ENCODE measurements at places on chromosomes 13 and 19. TPM values are rescaled to one million over a fixed set of nuclear protein-coding genes. Genes with fewer than 3 reads are reported as not detected.

GRCh38 chr19:32189956-32190706 is 155.3 kb upstream of the ZNF507 start:
- DNase-seq = no peak

ODAD3 gene
- polyA plus RNA-seq = 2.1 TPM

DNA sequence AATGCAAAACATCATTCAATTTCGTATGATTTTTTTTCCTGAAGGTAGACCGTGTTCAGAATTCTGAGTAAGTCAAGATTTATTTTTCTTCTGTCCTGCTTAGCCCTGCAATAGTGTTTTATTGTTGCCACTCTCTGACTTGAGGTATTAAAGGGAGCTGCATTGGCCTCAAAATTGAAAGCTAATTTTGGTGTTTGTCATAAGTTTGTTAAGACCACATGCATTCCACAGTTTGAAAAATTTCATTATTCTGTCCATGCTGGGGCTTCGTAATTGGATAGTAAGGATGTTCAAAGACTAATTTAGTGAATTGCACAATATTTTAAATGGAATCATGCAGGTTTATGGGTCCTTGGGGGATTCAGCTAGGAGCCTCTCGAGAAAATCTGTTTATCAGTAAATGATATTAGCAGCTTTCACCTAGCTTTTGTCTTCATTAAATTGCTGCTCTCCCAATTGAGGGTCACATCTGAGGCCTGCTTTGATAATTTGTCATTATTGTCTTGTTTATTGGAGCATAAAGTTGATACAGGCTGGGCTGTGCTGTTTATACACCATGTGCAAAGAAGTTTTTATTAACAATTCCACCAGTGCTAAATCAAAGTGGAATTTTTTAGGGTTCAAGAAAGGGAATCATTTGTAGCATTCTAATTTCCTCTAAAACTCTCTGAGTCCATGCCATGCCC is 339.8 kb upstream of the OBI1 start:
- DNase-seq = no peak

ZNF765 gene
- polyA plus RNA-seq = 10.2 TPM

DNA sequence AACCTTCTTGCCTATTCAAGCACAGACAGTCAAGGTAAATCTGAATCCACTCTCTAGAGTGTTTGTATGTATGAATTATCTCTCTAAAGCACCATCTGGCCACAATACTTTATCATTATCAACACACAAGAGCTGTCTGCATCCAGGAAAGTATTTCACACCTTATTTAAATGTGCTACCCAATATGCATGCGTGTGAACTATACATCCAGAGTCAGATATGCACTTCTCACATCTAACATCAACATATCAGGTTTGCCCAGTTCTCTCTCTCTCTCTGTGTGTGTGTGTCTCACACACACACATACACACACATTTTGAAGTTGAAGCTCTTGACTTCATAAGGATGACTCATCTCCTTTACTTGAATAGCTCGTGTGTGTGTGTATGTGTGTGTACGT is 697.5 kb upstream of the PCDH20 start:
- no peak for DNase-seq

GRCh38 chr19:4972509-4973230 is 3.8 kb downstream of the KDM4B start:
- no peak for DNase-seq

NLRP4 gene
- polyA plus RNA-seq = not detected

- no peak for DNase-seq
Measured at GRCh38 chr19:10102787-10103236, 334 bp upstream of the ANGPTL6 start.

CEACAM20 gene
- polyA plus RNA-seq = not detected

KBTBD6 gene
- 20.0 TPM for polyA plus RNA-seq

DNA sequence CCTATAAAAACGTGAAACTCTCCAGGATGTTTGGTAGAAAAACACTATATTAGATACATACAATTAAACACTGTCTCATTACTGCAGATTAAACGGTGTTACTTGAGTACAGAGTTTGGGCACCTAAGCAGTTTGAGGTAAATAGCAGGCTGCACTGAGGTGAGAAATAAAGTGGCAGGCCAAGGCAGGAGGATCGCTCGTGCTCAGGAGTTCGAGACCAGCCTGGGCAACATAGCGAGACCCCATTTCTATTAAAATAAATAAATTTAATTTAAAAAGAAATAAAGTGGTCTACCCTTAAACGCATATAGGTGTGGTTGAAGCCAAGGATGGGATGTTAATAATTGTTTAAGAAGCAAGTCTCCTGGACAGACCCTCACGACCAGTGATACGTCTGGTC is 1.2 kb downstream of the PSPC1 start:
- DNase-seq = no peak

GRCh38 chr13:113621046-113621445 is 36.5 kb downstream of the TFDP1 start:
- no peak for DNase-seq

FXYD7 gene
- polyA plus RNA-seq = 0.64 TPM

DNA sequence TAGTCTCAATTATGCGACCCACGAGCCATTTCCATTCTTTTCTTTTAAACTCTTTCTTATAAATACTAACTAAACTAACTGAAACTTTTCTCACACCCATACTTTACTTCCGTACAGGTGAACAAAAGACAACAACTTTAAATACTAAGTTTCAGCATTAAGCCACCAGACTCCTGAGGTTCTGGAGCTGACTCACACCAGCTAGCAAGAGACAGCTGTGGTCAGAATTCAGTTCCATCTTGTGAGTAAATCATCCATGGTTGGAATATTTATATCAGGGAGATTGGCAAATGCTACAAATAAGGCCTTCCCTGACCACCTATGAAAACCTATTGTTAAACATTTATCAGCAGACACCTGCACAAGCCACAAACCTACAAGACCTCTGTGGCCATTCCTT is 897.0 kb downstream of the EFNB2 start:
- DNase-seq = no peak

GRCh38 chr13:61486496-61486895 is 70.8 kb upstream of the PCDH20 start:
- no peak for DNase-seq

ZNF766 gene
- polyA plus RNA-seq = 21.6 TPM

DNA sequence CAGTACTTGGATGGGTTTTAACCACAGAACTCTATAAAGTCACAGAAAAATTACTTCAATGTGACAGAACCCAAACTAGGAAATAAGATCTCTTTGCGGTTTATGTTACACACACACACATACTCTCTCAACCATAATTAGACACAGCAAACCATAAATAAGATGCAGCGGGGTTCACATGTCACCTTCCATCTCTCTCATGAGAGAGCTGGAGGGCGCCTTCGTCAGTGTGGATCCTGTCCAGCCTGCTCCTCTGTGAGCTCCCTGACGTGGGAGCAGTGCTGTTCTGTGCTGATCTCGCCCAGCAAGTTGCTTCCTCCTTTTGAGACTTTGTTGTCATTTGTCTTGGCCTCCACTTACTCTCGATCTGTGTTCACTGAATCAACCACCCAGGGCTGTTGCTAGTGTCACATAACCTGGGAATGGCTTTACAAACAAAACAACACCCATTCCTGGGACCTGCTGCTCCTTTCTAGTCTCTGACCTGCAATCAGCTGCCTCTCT is 204.9 kb upstream of the KL start:
- DNase-seq = peak; percentile 25

CFAP97D2 gene
- 9.4 TPM for polyA plus RNA-seq

SHISA7 gene
- polyA plus RNA-seq = 0.38 TPM

DNA sequence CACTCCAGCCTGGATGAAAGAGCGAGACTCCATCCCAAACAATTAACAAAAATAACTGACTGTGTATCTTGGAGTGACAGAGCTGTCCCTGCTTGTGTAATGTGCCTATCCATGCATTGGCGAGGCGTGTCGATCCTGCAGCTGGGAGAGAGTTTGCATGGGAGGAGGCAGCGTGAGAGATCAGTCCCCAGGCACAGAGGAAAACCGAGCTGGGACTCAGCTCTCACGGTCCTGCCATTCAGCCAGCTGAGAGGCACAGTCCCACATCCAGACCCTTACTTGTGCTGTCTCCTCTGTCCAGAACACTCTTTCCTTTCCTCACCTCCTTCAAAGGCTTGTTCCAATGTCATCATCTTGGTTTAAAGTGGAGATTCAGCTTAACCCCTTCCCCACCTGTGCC is 11.9 kb upstream of the SULT2B1 start:
- DNase-seq = no peak

FFAR2 gene
- polyA plus RNA-seq = 0.33 TPM

DNA sequence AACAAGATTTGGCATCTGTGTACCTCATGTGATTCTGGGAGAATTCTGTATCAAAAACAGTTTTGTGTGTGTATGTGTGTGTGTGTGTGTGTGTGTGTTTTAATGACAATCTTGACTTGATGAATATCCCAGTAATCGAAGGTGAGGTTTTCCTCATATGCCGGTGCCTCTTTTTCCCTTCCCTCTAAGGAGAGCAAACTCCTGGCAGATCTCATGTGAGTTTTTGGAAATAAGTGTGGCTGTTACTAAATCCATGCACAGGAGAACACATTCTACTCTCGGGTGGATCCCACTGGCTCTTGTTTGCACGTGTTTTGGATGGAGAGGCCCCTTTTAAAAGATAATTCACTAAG is 29.0 kb upstream of the CEBPG start:
- DNase-seq = no peak

GRCh38 chr13:109790086-109790485 is 3.7 kb upstream of the IRS2 start:
- DNase-seq = no peak

- no peak for DNase-seq
Measured at GRCh38 chr19:33464010-33464732, 57.4 kb downstream of the PEPD start.

DNA sequence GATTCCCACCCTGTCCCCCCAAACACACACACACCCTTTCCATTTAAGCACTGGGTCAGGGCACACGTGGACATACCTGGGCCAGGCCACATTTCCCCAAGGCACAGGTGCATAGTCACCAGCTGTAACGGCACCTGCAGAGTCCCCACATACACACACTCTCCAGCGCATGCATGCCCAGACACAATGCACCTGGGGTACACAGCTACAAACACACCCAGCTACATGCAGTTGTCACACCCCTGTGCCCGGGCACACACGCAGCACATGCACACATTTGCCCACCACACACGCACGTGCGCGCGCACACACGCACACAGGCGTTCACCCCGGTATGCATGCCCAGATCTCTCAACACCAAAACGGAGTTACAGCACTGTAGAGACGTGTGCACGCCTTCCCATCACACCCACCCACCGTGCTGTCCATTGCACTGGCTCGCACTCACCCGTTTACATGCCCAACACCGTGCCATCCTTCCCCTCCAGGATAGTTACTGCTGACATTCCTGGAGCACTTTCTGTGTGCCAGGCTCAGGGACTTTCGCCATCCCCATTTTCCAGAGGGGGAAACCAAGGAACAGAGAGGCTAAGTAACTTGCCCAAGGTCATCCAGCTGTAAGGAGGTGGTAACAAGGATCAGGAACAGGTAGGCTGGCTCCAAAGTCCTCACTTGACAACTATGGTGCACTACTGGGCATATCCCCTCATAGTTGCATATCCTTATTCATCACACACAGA is 749 bp upstream of the SHANK1 start:
- no peak for DNase-seq

HRC gene
- polyA plus RNA-seq = 38.8 TPM

GRCh38 chr13:113493315-113493951 is 2.9 kb upstream of the DCUN1D2 start:
- no peak for DNase-seq

DNA sequence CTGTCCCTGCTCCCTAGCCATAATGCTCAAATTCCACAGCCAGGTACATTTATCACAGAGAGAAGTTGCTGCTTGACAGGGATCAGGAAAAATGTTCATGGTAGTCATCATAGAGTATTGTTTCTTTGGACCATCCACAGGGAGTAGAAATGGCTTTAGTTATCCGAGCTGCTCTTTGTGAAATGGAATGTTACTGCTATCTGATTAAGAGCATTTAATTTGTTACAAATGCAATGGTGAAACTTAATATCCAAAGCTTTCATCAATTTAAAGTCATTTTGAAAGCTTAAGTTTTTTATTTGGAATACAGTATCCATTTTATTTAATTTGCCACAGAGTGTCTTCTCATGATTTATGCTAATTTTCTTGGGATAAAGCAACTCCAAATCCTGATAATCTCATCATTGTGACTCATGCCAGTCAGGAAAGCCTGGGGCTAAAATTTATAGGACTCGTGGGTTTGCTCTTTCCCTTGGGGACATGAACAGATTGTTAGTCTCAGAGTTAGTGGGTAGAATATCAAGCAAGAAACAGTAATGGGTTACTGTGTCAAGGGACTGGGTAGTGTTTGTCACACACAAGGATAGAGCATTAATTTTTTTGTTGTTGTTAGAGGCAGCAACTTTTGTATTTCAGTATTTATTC is 59.8 kb downstream of the SCEL start:
- no peak for DNase-seq

DNA sequence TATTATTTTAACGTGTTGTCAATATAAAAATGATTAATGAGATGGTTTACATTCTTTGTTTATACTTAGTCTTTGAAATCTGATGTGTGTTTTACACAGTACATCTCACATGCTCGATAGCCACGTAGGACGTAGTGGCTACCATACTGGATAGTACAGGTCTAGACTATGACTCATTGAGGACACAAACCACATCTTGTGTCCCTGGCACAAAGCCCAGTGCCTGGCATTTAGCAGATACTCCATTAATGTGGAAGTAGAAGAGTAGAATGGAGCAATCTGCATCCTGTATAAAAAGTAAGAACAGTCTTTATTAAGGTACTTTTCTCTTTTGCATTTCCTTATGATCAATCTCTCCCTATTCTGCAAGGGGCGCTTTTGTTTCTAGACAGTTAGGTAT is 49.0 kb upstream of the FRY start:
- DNase-seq = no peak

WDR87 gene
- polyA plus RNA-seq = not detected

- DNase-seq = no peak
Measured at GRCh38 chr19:4051175-4052101, 15.3 kb downstream of the ZBTB7A start.

DNA sequence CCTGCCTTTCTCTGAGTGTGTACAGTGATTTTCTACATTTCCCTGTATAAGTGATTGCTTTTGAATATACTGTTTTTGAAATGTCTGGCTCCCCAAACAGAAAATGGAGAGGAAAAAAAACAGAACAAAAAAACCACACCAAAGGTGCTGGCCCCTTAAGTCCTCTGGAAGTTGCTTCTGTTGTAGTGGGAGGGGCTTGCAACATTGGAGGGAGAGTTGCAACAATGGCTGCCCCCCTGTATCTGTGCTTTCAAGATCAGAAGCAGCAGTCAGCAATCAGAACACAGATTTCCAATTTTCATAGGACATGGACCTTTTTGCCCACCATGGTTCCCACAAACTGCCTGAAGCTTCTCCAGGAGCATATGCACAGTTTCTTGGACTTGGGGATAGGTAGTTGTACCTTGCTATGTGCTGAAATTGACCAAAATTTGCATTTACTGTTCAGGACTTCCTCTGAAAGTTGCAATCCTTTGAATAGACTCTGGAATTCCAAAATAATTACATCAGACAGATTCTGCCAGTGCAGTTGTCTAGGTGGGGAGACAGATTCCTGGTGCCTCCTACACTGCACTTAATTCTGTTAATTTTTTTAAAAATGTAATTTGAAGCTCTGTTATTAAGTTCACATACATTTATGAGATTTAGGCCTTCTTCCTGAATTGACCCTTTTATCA is 13.8 kb downstream of the BIVM start:
- no peak for DNase-seq

GRCh38 chr13:92807353-92807752 is 419.3 kb upstream of the GPC6 start:
- DNase-seq = no peak

RXFP2 gene
- 0.17 TPM for polyA plus RNA-seq

SIGLEC12 gene
- 0.07 TPM for polyA plus RNA-seq

Measured in left renal cortex interstitium (tissue), 4 donors.